ENCODE measurements at places on chromosomes 11 and 22.

DNA sequence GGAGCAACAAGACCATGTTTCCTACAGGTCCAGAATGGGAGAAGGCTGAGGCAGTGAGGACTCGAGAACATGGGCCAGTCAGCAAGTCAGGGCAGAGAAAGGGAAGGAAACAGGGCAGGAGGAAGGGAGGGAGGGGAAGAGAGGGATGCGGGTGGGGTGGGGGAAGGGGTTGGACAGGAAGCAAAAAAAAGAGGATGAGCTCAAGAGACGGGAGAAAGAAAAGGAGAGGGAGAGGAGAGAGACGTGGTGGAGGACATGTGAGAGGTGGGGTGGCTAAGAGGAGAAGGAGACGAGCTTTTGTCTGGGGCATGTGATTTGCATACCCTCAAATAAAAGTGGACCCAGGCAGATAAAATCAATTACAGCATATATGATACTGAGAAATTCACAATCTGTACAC, 389.5 kb upstream of the B3GAT1 start:
- no peak for DNase-seq

DNA sequence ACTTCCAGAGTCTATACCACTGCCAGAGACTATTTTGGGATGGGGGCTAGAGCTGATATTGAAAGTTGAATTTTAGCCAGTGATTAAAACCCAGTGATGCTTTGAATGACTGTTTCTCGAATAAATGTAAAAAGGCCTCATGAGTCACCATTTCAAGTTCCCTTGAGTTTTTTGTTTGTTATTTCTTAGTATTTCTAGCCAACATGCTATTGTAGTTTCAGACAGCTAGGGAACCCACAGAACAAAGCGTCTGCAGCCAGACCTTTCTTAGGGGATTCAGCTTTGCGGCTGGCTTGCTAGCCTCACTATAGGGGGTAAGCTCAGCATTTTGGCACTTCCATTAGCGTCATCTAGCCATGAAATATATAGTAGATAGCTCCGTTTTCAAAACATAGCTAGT, 66.5 kb downstream of the DBX1 start:
- no peak for DNase-seq

DNA sequence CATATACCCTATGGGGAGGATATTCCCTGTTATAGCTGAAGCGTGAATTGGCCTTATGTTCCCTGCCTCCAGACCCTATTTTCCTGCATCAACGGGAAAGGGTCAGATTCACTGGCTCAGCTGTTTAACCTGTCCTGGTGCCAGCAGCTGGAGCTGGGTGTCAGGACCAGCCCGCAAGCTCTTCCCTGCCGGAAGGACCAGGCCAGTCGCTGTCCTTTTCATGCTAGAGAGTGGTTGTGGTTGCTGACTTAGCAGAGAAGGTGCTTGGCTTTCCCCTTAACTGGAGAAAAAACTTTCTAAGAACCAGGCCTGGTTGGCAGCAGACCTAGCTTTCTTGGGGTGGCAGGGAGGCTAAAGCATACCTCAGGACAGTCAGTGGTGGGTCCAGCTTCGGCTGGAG, 5.2 kb upstream of the SREBF2 start:
- DNase-seq: no peak

GRCh38 chr22:29877620-29878019, 5.4 kb upstream of the MTMR3 start:
- no peak for DNase-seq

DNA sequence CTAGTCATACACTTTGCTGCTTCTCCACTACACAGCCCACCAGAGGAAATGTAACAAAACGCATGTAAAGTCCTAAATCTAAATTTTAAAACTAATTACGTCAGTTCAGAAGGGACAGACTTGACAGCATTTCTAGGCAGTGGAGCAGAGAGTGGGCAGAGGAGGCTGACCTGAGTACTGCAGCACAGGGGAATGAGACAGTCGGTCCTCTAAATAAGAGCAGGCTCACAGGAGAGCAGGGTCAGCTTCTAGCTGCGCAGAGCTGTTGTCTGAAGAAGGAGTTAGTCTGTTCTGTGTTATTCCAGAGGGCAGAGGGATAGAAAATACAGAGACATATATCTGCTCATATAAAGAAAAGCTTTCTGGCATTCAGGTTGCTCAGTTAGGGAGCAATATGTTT, 40.3 kb downstream of the JHY start:
- no peak for DNase-seq
